ENCODE measurements at places on chromosomes 6 and 20.

- DNase-seq = no peak
Measured at GRCh38 chr20:4472906-4473305, 248.8 kb upstream of the PRND start.

DNA sequence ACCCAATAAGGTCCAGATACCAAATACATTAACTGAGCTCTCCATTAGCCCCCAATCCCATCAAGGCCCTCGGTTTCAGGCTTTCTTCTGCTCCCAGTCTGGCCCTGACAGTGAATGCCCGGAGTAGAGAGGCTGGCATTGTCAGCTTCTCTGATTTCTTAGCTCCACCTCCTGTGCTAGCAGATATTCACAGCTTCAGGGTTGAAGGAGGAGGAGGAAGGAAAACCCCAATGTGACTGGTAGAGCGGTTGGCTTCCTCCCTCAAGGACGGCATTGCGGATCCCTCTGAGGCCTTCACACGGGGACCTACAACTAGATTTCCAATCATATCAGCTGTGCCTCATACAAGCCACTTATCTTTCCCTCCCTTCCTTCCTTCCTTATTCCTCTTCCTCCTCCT is 164.1 kb upstream of the SYNDIG1 start:
- peak; percentile 88 for DNase-seq

DNA sequence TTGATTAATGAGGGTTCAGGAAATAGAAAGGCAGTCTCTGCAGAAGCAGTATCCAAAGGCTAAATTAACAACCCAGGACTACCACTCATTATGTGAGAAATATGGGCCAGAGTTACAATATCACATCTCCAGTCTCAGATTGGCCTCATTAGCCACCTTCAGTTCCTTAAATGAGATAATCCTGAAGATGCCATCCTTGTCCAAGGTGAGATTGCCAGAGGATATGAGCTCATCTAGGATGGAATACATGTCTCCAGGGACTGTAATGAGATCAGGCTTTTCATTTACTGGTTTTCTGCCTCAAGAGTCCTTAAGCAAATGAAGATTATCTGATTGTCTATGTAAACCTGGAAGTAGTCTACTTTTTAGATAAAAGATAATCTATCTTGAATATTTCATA is 196.3 kb downstream of the FUT9 start:
- no peak for DNase-seq

DNA sequence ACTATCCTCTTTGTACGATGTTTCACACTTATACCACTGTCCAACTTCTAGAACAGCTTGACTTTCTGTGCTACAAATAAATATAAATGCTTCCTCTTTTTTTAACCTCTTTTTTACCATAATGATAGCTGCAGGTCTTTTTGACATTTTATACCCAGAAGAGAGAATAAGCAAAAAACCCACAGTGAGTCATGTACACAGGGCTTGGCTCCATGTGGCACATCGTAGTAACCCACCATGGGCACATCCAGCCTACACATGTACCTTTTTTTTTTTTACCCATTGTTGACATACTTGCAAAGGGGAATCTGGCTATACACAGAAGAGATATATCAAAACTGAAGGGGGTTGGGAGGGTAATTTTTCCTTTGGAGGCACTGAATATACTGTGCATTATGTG is 59.5 kb upstream of the RSPO3 start:
- peak; percentile 41 for DNase-seq

- DNase-seq = no peak
Measured at GRCh38 chr20:48959899-48960550, 38.5 kb downstream of the ARFGEF2 start.

- DNase-seq = no peak
Measured at GRCh38 chr6:95784869-95785268, 207.5 kb downstream of the MANEA start.

DNA sequence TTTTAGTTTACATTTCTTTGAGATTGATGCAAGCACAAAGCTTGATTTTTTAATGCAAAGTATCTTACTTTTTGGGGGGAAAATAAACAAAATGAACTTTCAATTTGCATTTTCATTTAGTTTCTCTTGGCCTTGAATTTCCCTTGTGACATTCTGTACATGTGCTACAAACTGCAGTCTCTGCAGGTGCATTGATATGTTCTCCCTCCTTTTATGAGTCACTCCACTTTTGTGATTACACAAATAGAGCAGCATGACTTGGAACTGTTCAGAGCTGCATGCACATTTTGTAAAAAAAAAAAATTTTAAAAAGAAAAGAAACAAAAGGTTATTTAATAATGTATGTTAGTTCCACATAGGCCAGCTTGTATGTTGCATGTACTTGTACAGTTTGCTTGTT is 220.0 kb upstream of the KCNQ5 start:
- no peak for DNase-seq

- DNase-seq = peak; percentile 30
Measured at GRCh38 chr6:16903470-16903869, 142.2 kb upstream of the ATXN1 start.

- DNase-seq = no peak
Measured at GRCh38 chr20:47453167-47453782, 48.4 kb upstream of the NCOA3 start.

DNA sequence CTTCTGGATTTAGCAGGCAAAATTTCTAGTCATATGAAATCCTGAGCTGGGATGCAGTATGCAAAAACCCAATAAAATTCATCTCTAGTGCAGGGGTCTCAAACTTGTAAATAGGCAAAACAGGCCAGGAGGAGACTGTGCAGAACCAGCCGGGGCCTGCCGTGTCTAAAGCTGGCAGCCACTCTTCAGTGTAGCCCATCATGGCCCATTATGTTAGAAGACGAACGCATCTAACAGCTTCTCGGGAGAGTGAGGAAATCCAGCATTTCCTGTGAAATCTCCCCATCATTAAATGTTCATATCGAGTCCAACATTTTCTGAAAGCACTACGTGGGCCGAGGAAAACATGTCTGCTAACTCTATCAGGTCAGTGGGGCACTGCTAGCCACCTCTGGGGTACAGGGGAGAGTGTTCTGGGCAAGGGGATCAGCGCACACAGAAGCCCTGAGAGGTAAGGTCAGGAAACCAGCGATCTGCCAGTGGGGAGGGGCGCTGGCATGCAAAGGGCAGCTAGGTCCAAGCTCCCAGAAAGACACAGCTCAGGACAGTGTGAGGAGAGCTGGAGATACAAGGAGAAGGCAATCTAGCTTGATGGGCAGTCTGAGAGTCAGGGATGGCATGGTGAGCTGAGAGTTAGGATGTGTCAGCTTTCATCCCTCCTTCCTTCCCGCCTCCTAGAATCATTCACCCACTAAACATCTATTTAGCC is 144.2 kb downstream of the PREX1 start:
- DNase-seq = no peak

DNA sequence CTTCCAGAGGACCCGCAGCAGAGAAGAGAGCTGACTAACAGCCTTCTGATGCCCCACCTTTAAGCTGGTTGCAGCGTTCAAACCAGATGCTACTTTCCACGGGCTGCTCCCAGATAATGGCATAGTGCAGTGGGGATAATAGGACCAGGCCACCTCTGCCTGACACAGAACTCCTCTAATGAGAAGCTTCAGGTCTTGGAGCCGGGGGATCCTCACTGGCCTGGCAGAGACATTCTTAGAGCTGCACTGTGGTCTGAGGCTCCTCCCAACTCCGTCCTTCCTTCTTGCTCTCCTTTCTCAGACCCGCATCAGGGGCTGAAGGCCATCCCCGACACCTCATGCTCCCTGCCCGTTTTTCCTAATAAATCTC is 206.6 kb upstream of the MARCKS start:
- DNase-seq = no peak

- DNase-seq = peak; percentile 24
Measured at GRCh38 chr20:37179683-37180524, 556 bp upstream of the MROH8 start.

DNA sequence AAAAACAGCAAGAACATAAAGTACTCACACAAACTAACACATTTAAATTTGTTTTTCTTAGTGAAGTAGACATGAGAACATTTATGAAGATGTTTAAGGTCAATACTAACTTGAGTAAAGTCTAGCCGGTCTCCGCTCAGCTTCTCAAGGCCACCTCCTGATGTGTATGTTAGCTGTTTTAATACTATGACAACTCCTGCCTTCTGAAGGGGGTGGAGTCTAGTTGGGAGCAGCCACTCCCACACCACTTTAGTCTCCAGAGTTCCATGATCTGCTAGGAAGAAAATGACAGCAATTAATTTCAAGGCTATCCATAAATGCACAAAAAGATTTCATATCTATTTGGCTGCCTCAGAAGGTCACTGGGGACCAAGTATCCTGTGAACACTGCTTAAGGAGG is at the start of gene GSTA3:
Gene GSTA3 (minus strand): TSS at position 168 of the 400 bp plus-strand sequence. CDS start 3,864 bp downstream, outside the sequence.
- no peak for DNase-seq

DNA sequence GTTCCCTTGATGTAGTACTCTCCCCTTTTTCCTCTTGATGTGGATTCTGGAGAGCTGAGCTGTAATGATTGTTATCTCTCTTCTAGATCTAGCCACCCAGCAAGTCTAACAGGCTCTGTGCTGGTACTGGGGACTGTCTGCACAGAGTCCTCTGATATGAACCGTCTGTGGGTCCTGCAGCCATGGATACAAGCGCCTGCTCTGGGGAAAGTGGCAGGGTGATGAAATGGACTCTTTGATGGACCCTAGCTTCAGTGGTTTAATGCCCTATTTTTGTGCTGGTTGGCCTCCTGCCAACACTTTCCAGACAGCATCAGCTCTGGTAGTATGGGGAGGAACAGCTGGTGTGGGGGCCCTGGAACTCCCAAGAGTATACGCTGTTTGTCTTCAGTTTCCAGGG is 216.3 kb downstream of the ADGRG6 start:
- no peak for DNase-seq

GRCh38 chr6:85191656-85192055 is 258.2 kb upstream of the NT5E start:
- no peak for DNase-seq

- no peak for DNase-seq
Measured at GRCh38 chr6:5172897-5173474, 87.8 kb downstream of the LYRM4 start.

DNA sequence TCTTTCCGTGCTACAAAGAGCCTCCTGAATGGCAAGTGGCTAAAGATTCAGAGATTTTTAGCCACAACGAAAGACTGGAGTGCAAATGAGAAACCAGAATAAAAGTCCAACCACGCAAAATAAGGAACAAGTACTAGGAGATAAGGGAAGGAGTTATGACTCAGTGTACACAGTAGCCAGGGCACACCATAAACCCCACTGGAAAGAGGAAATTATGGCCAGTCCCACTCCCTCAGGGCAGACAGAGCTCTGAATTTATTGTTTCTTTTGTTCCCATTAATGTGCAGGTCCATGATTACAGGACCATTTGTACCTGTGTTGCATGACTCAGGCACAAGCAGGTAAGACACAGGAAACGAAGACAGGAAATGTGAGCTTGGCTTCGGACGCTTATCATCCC is 150.3 kb upstream of the PREP start:
- peak; percentile 61 for DNase-seq

- DNase-seq = no peak
Measured at GRCh38 chr20:9129756-9130155, 60.9 kb downstream of the PLCB4 start.

- no peak for DNase-seq
Measured at GRCh38 chr6:152316024-152316423, 321.1 kb downstream of the SYNE1 start.

DNA sequence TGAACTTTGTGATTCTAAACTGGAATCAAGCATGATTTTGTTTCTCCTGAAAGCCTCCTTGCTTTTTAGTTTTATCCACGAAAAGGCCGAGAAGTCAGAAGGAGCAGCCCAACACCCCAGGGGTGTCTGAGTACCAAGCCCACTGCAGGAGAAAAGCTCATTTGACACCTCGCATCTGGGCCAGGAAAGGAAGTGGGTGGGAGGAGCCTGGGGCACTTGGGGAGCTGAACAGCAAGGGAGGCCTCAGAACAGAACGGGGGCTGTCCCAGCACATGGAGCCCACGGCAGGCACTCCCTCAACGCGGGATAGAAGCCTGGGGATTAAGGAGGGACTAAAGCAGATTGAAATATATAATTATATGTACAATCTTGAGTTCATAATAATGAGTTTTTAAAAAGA is 6.6 kb downstream of the KIF25 start:
- no peak for DNase-seq

- DNase-seq = no peak
Measured at GRCh38 chr6:127570739-127571389, 6.1 kb upstream of the C6orf58 start.

DNA sequence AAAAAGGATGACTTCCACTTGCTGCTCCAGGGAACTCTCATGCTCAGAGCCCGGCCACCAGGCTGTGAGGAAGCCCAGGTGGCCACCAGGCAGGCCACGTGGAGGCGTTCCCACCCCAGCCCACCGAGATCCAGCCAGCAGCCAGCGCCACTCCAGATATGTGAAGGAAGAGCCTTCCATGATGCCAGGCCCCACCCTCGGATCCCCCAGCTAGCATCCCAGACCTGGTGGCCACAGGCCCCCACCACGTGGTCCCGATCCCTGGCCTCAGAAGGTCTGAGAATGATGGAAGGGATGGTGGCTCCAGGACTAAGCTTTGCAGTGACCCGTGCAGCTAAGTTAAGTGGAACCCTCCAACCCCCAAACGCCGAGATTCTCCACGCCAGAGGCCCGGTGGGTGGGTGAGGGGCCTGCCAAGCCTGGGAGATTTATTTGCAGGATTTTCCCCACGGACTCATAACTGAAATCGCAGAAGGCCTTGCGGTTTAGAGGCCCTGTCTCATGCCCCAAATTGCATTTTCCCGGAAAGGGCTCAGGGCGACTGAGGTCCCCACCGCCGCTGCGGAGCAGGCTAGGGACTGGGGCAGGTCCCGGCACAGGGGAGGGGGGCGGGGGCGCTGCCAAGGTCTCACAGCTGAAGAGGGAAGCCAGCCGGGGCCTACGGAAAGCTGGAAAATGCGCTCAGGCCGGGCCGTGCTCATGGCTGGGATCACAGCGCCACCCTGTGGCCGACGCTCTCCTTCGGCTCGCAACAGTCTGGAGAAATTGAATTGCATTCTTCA is 31.1 kb upstream of the CST7 start:
- peak; percentile 56 for DNase-seq

GRCh38 chr6:108031968-108032367 is 42.6 kb downstream of the OSTM1 start:
- DNase-seq = no peak

- DNase-seq = no peak
Measured at GRCh38 chr6:66623050-66623449, 916.0 kb upstream of the EYS start.

DNA sequence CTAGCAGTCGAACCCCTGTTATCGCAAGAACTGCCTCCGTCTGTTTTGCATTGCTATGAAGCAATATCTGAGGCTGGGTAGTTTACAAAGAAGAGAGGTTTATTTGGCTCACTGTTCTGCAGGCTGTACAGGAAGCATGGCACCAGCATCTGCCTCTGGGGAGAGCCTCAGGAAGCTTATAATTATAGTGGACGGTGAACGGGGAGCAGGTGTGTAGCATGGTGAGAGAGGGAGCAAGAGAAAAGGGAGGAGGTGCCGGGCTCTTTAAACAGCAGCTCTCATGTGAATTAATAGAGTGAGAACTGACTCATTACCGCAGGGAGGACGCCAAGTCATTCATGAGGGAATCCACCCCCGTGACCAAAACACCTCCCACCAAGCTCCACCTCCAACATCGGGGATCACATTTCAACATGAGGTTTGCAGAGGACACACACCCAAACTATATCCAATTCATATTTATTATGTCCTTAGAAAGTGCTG is 172.6 kb upstream of the KCNG1 start:
- no peak for DNase-seq

- no peak for DNase-seq
Measured at GRCh38 chr6:17527076-17527475, 73.0 kb upstream of the FAM8A1 start.
